ENCODE measurements at places on chromosomes 2 and 18.

- no peak for DNase-seq
Measured at GRCh38 chr2:86807468-86808275, 17.0 kb upstream of the CD8A start.

- DNase-seq: no peak
Measured at GRCh38 chr2:173347305-173348168, 7.1 kb upstream of the CDCA7 start.

DNA sequence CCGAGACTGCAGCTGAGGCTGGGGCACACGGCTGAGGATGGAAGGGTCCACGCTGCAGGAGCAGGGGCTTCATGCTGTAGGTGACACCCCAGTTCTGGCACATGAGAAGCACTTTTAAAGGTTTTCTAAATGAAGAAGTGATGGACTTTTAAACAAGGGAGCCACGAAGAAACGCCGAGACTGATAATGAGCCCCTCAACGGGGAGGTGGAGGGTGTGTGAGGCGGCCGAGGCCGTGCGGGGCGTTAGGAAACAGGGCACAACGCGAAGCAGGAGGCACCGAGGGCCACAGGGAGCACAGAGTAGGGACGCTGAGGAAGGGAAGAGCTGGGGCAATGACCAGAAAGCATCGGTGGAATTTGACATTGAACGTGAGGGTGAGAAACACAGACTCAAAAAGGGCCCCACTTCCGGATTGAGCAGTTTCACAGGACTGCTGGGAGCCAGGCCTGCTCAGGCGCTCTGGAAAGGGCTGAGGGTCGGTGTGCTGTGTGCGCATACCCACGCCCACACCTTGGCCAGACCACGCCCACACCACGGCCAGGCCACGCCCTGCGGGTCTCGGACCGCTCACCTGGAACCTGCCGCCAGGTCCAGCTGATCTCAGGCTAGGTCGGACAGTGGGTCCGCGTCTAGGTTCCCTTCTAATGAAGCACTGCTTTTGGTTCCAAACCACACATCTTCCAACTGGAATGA is 115.7 kb downstream of the GYPC start:
- DNase-seq: no peak

DNA sequence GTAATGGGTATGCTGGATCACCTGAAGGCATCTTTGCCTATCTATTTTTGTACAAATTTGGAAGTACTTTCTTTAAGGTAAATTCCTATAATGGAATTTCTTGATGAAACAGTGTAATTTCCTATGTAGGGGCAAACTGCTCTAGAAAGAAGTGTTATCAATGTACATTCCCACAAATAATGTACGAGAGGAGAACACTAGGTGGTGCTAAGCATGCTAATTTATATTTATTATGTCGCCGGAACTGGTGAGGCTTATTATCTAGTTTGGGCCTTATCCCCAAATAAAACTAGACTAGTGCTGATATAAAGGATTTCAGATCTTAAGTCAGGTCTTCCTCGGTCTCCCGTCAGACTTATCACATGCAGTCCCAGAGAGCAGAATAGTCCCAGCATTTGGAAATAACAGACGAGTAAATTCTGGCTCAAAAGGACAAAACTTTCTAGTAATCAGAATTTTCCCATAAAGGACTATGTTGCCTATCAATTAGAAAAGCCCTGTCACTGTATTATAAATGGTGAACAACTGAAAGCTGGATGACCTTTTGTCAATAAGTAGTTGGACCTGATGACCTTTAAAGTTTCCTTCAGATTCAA is 86.9 kb upstream of the RBBP8 start:
- no peak for DNase-seq

DNA sequence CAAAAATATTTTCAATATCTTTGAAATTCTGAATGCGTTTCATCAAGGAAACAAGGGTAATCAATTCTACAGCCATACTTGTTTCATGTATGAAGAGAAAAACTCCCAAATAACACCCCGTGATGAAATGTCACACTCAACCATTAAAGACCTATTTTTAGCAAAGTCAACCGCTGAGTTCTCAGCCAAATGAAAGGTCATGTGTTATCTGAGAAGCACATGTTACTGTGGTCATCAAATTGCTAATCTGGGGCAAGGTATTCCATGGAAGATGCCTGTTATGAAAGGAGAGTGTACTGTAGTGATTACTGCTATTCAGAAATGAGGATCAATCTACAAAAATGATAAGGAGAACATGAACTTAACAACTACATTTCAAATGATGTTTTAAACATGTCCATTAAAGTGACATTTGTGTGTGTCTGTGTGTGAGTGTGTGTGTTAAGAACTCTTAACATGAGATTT is 126.7 kb downstream of the BCL2 start:
- DNase-seq: no peak
